Smooth muscle cell of trachea (primary cell): ENCODE measurements at places on chromosomes 2 and 18. TPM values are rescaled to one million over a fixed set of nuclear protein-coding genes. Genes with fewer than 3 reads are reported as not detected.

Gene TMEM182
- total RNA-seq: 1.3 and 2.0 TPM in 2 replicates

Gene ATOH8
- 22.4 and 55.9 TPM in 2 replicates for total RNA-seq

Gene HRH4
- total RNA-seq: under 0.01 TPM in 2 replicates

Gene KIAA2012
- total RNA-seq: 0.17 TPM in 1 of 2 replicates, not detected in the other

Gene DOK6
- 1.5 and 5.6 TPM in 2 replicates for total RNA-seq

Gene FMNL2
- 29.1 and 46.4 TPM in 2 replicates for total RNA-seq

Gene PDE11A
- not detected in 2 replicates for total RNA-seq

Gene SLC23A3
- total RNA-seq: 1.2 and 2.0 TPM in 2 replicates

Gene NOSTRIN
- 0.33 and 0.58 TPM in 2 replicates for total RNA-seq

Gene NOL4
- total RNA-seq: not detected in 2 replicates

Gene GTF2A1L
- total RNA-seq: 0.66 and 0.87 TPM in 2 replicates

Gene ALPG
- not detected in 2 replicates for total RNA-seq

Gene SMYD1
- total RNA-seq: not detected in 2 replicates

Gene MYO7B
- under 0.01 TPM in 1 of 2 replicates, not detected in the other for total RNA-seq

Gene PMS1
- total RNA-seq: 25.2 and 37.1 TPM in 2 replicates

Gene MAPK4
- not detected in 2 replicates for total RNA-seq

Gene CD8B2
- not detected in 2 replicates for total RNA-seq

Gene CHCHD5
- total RNA-seq: 6.4 and 10.4 TPM in 2 replicates

Gene BMPR2
- total RNA-seq: 18.5 and 24.1 TPM in 2 replicates

Gene SRBD1
- total RNA-seq: 13.6 and 27.9 TPM in 2 replicates

Gene DSC2
- under 0.01 TPM in 1 of 2 replicates, not detected in the other for total RNA-seq

Gene RAB27B
- 1.0 and 2.0 TPM in 2 replicates for total RNA-seq

Gene CPLX4
- total RNA-seq: not detected in 2 replicates

Gene NTSR2
- total RNA-seq: not detected in 2 replicates
